GM18507 (cell line): ENCODE measurements at places on chromosomes 11 and 22.

DNA sequence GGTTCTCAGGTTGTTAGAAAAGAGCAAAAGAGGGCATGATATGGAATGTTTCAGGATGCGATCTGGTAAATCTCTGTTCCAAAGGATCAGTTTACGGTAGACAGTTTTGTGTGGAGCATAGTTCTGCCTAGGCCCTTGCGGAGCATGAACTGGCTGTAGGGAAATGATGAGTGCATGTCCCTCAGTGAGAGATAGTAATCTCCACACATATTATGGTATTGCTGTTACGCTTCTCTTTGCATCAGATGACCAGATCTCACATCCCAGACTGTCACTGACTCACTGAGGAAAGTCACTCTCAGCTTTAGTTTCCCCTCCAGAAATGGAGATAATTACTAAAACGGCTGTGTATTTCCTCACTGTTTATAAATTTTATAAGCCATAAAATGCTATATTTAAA lies 836.0 kb downstream of the JRKL start:
- no peak for DNase-seq

GRCh38 chr11:121671283-121672168 lies 218.8 kb upstream of the SORL1-AS1 start:
- DNase-seq: no peak

DNA sequence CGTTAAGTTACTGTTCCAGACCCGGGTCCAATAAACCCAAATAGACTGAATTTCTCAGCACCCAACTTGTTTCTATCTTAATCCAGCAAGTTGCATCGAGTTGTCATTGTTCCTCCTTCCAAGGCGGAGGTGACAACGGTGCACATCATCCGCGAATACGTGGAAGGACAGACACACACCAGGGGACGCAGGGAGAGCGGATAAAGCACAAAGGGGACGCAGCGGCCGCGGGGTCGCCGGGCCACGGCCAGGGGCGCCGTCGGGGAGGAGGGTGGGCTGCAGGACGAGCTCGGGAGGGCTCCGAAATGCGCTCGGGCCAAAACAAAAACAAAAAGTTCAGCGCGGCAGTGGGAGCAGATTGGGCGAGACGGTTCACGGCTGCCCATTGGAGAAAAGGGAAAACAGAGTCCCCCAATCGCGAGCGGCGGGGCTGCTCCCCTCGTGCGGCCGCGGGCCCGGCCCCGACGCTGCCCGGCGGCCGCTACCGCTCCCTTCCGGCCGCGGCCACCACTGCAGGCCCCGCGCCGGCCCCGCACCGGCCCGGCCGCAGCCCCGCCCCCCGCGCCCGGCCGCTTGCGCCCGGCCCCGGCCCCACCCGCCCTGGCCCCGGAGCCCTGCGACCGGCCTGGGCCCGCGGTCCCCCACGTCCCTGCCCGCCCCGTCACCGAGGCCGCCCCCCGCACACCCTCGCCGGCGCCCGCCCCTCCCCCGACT lies 518 bp downstream of the KMT5B start:
- DNase-seq: peak; percentile 71

DNA sequence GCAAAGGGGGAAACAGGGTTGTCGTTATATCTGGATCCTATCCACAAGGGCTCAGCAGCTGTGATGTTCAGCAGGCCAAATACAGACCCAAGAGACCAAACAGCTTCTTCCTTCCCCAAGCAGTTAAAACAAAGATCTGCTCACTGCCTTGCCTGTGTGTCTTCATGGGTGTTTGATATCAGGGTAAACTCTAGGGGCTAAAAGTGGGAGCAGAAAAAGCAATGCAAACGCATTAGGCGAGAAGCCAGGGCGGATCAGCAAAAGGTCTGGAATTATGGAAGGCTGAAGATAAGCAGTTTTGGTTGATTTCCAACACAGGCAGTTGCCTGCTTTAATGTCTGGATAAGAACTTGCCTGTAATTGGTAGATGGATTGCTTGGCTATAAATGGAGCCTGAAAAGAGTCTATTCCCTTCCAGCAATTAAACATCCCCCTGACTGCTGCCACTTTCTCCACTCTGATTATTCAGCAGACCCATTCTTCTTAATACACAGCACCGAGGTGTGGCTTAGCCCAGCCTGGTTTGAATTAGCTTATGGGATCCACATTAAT lies 126.3 kb downstream of the COMMD9 start:
- DNase-seq: no peak

DNA sequence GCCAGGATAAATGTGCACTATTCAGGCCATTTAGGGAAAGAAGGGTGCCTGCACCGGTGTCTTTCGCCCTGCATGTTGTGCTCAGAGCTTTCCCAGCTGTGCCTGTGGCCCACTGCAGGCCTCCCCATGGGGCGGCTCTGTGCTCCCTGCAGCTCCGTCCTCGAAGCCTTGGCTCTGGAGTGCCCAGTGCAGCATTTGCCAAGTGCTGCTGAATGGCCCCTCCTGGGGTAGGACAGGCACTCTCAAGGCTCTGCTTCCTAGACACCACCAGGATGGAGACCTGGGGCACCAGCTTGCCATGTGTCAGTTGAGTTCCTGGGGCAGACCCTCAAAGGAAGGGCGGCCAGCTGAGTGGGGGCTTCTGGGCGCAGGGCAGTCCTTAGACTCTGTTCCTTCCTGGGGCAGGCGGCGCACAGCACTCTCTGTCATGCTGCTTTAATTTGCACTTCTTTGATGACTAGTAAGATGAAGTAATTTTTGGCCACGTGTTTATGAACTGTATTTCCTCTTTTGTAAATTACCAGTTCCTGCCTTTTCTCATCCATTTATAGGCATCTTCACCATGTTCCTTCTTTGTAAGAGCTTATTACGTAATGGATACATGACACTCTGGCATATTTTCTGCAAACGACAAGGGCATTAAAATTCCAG lies 32.1 kb upstream of the GNB1L start:
- no peak for DNase-seq
